NCI-H1417 treated with DMSO at 0.1 percent for 48 hours (cell line): ENCODE measurements at places on chromosomes 13 and 19.

DNA sequence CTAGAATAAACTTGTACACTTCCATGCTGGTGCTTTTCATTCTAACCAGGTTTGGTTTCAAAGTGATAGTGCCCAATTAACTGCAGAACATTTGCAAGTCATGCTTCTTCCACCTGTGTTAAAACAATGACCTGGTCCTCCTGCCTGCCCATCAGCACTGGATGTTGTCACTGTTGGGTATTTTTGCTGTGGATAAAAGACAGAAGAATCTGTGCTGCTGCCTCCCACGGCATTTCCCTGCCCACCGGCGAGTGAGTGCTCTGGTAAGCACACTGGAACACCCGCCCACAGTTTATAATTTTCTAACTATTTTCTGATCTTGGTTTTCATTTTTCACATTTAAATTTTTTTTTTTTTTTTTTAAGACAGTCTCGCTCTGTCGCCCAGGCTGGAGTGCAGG lies 2.3 kb upstream of the AKAP8 start:
- no peak for DNase-seq

DNA sequence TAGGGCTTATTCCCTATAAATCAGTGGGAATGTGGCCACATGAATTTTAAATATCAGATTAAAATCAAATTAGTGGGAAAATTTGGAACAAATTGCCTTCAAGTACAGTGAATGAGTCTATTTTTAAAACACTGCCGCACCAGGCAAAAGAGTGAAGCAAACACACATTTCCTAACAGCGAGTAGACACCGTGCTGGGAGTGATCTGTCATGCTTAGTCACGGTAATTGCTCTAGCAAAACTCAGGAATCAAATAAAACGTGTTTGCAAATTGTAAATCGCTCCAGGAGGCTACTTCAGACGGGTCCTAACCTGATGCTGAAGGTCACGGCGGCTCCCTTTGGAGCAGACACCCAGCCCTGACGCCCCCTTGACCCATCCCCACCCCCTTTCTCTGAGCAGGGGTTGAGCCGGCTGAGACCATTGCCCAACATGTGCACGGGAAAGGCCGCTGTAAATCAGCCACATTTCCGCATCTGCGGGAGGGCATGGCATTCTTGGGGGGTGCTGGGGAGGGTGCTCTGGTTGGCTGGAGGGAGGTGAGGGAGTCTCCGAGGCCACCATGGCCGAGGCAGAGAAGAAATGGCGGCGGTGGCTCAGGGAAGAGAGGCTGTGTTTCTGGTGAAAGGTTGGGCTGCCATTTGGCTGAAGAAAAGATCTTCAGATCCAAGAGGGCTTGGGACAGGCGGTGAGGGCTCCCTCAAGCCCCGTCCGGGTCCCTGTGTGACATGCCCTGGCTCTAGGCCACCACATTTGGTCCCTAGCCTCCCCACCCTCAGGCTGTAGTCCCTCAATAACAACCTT lies 8.9 kb downstream of the CEBPA start:
- DNase-seq, result no peak

- no peak for DNase-seq
These were observed 7.3 kb downstream of the RASAL3 start for GRCh38 chr19:15456871-15457700.

DNA sequence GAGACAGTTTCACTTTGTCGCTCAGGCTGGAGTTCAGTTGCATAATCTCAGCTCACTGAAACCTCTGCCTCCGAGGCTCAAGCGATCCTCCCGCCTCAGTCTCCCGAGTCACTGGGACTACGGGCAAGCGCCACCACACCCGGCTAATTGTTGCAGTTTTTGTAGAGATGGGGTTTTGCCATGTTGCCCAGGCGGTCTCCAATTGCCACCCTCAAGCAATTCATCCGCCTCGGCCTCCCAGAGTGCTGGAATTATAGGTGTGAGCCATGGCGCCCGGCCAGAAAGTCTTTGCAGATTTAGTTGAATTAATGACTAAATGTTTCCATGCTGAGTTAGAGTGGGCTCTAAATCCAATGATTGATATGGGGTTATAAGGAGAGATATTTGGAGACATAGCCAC lies 4.5 kb upstream of the CADM4 start:
- no peak for DNase-seq

DNA sequence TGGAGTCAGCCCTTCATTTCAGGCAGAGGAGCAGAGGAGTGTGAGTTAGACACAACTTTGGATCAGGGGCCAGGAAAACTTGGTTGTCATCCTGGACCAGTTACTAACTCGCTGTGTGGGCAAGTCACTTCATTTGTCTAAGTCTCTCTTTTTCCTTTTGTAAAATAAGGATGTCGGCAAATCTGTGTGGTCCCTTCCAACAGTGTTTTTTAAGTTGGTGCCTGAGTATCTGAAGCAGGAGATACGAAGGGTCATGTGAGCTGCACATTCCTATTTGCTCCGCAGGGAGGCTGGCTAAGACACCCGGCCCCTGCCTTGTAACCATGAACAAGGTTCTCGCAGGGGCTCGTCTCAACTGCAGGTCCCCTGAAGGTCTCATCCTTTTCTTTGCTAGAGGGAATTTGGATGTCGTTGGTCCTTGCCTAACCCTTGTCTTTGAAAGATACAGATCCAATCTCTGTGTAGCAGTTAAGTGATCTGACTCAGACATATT lies 64.3 kb downstream of the LRCH1 start:
- no peak for DNase-seq

DNA sequence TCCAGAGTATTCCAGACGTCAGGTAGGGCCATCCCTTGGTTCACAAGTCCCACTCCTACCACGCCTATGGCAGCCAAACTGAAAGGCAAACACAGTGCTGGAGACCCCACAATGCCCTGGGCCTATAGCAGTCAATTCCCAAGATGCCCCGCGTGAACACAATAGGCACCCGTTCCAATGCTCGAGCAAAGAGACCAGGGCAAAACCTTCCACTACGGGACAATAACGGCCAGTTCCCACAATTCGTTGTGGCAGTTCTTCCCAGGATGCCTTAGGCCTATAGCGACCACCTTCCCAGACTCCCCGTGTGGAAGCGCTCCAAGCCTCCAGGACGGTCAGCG lies 538 bp downstream of the ZNF428 start:
- no peak for DNase-seq

GRCh38 chr19:1438933-1439354 lies 748 bp downstream of the RPS15 start:
- DNase-seq, result no peak

DNA sequence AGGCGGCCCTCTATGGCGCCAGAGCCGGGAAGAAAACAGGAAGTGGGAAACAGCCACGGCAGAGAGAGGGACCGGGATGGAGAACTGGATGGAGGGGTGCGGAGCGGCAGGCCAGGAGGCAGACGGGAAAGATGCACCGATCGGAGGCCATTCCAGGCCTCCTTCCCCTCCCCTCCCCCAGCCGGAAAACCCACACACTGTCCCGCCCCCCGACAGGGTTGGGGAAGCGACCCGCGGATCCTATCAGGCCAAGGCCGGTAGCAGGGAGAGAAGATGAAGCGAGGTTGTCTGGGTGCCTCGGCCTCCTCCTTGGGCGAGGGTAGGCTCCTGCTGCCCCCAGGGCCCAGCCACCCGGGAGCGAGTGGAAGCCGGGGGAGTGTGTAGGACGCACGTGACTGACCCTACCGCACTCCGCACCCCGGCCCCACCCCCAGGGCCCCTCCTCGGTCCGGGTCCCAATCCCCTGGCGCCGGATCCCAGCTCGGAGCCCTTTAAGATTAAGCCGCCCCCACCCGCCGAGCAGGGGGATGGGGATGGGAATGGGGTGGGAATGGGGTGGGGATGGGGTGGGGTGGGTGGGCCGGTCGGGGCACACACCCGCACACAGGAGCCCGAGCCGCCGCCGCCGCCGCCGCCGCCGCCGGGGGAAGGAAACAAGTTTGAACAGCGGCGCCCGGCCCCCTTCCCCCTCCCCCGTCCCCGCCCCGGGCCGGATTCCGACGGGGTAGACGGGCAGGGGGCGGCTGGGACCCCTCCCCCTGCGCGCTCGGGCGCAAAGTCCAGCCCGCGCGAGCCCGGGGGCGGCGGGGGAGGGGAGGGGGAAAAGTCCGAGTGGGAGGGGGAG lies 1.5 kb downstream of the ERF start:
- DNase-seq, result no peak

GRCh38 chr19:41405776-41406175 lies 8.2 kb downstream of the BCKDHA start:
- no peak for DNase-seq

- DNase-seq, result no peak
These were observed 1533.6 kb downstream of the UQCRFS1 start for GRCh38 chr19:27679399-27679798.

DNA sequence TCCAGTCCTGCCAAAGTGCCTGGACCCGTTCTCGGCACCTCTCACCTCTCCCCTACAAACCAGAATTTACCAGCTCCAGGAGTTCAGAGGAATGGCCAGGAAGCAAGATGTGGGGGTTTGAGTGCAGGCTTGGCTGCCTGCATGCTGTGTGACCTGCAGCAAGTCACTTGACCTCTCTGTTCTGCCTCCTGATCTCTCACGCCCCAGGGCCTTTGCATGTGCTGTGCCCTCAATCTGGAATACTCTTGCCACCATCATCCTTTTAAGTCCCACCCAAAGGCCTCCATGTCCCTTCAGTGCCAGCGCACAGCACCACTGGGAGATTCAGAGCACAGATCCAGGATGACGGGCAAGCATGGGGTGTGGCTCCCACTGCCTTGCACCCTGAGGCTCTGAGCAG lies 43.4 kb downstream of the MYO9B start:
- no peak for DNase-seq

DNA sequence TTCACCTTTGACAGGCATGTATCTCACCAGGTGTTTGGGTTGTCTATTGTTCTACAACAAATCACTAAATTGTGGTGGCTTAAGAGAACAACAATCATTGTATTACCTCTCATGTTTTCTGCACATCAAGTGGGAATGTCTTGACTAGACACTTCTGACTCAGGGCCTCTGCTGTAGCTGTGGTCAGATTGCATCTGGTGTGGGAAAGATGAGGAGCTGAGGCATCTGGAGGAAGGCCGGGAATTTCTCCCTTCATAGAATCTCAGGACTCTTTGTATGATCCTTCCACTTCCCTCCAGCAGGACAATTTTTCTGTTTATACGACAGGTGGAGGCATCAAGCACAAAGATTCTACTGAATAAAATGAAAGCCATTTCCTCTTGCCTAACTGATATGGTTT lies 511.8 kb upstream of the NBEA start:
- DNase-seq, result no peak

GRCh38 chr13:31631071-31631470 lies 108.3 kb upstream of the RXFP2 start:
- no peak for DNase-seq

- no peak for DNase-seq
These were observed 683.5 kb downstream of the LIG4 start for GRCh38 chr13:107531816-107532215.

DNA sequence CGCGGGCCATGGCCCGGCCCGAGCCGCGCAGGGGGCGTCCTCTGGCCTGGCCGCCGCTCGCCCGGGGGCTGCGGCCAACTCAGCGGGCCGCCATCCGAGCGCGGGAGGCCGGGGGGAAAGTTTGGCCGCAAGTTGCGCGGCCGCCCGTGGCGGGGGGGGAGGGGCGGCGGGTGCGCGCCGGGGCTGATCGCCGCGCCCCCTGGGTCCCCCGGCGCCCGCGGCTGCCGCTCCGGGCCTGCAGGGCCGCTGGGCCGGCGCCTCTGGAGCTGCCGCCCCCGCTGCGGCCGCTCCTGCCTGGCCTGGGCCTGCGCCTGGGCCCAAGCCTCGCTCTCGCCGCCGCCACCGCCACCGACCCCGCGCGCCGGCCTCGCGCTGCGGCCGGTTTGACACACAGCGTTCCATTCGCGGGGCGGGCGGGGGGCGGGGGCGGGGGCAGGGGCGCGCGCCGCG lies at the start of gene NR2F6:
Gene NR2F6 (minus strand): TSS at position 385 of the 450 bp plus-strand sequence. CDS start 699 bp downstream, outside the sequence.
- no peak for DNase-seq

DNA sequence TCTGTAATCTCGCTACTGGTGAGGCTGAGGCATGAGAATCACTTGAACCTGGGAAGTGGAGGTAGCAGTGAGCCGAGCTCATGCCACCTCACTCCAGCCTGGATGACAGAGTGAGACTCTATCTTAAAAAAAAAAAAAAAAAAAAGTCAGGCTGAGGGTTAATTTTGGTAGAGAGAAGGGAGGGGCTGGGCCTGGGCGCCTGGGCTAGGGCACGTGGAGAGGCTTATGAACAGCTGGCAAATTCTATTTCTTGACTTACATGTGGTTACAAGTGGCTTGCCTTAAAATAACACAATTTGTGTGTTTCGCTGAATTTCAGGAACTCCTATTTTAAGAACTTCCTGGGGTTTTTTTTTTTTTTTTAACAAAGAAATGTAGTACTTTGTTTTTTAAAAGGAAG lies 47.6 kb upstream of the MAP3K10 start:
- no peak for DNase-seq

- DNase-seq, result no peak
These were observed 348.3 kb downstream of the TDRD3 start for GRCh38 chr13:60745343-60745742.

- no peak for DNase-seq
These were observed 3.1 kb downstream of the CARS2 start for GRCh38 chr13:110702591-110703526.

DNA sequence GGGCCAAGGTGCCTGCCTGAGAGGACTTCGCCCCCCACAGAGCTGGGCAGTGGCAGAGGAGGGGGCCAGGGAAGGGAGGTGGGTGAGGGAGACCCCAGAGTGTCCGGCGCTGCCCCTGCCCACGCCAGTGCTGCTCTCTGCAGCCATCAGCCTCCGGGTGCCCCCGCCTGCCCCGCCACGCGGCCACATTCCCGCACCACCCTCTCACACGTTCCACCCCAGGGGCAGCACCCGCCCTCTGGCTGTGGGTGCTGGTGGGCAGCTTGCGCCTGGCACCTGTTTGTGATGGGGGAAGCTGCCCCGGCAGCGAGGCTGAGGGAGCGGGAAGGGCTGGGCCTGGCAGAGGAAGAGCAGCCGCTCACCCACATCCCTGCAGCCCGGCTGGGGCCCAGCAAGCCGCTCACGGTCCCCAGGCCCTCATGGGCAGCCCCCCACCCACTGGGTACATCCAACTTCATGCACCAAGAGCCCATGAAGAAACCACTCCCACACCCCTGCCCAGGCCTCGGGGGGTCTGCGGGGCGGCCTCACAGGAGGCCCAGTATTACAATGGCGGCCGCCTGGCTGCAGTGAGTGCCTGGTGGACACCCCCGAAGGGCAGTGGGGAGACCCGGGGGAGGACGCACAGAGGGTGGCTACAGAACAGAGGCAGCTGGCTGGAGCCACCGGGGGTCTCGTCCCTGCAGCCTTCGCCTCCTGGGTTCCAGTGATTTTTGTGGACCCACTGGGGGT lies 14.0 kb downstream of the SBNO2 start:
- no peak for DNase-seq

- DNase-seq, result no peak
These were observed 12.4 kb upstream of the ELAVL1 start for GRCh38 chr19:8017808-8018207.

DNA sequence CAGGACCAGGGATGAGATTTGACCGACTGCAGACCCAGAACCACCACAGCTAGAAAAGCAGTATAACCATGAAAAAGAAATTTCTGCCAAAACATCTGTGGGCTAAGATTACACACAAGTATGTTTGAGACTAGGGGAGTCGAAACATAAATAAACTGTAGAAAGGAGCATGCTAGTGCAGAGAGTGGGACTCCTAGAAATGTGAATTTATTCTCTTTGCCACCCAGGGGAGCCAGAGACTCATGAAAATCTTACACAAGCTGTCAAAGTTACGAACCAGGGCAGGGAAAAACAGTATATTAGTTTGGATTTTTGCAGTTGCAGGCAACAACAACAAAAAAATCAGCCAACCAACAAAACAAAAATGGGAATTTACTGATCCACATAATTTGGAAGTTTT lies 12.3 kb upstream of the HSPH1 start:
- DNase-seq, result no peak
